Activated CD4-positive, alpha-beta T cell treated with anti-CD3 and anti-CD28 coated beads, Interleukin-2, amount 50 U/mL, for 4 hours (primary cell): ENCODE measurements at places on chromosomes 1 and 21.

DNA sequence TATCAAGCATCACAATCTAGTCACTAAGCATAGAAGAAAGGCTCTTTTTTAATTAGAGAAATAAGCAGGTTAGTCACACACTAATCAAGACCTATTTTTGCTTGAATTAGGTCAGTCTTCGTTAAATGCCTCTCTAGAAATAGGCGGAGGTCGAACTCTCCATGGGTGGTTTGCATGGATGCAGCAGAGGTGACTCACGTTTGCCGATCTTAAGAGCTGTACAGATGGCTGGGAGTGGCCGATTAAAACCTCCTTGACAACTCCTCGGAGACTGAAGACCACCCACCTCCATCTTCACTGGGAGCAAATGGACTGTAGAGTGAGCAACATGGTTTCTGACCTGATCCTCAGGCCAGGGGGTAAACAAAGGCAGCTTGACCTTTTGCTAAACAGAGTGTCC is 249.3 kb downstream of the ZNF648 start:
- DNase-seq = no peak

GRCh38 chr1:18783705-18784481 is 75.6 kb downstream of the TAS1R2 start:
- DNase-seq = no peak

- no peak for DNase-seq
These were observed 2.5 kb downstream of the TRNP1 start for GRCh38 chr1:26996024-26996423.

- no peak for DNase-seq
These were observed 47.0 kb upstream of the EFHD2 start for GRCh38 chr1:15362737-15363128.

GRCh38 chr1:218459878-218460711 is 115.0 kb downstream of the TGFB2 start:
- no peak for DNase-seq

DNA sequence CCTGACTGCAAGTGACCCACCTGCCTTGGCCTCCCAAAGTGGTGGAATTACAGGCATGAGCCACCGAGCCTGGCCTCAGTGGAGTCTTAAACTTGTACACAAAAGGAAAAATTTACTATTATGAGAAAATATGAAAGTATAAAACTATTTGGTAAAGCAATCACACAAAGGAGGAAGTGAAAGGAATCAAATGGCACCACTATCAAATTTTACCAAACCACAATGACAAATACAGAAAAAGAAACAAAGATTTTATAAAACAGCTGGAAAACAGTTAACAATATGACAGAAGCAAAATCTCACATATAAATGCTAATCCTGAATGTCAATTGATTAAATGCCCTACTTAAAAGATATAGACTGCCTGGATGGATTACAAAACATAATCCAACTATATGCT is 42.1 kb upstream of the NEGR1 start:
- no peak for DNase-seq

- no peak for DNase-seq
These were observed 25.0 kb downstream of the KIAA1614 start for GRCh38 chr1:180937624-180938225.

DNA sequence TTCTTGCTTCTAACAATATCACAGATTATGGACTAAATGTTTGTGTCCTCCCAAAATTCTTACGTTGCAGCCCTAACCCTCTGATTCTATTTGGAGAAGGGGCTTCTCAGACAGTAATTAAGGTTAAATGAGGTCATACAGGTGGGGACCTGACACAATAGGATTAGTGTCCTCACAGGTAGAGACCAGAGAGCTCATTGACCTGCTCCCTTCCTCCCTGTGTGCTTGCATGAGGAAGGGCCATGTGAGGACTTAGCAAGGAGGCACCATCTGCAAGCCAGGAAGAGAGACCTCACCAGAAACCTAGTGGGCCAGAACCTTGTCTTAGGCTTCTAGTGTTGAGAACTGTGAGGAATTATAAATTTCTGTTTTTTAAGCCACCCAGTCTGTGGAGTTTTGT is 322.6 kb downstream of the SMYD3 start:
- DNase-seq = no peak

DNA sequence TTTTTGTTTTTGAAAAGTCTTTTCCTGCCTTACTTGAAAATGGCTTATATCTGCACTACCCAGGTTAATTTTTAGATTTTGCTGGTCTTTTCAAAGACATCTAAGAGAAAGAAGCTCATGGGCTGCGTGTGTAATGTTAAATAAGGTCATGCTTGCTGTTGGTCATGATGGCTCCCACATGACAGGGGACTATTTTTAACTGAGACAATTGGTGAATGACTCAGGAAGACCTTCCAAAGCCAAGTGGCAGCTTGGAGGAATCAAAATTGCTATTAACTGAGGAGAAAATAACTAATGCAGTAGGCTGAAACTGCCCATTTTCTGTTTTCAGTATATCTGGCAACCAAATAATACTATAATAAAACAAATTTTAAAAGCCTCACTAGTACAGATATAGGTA is 117.1 kb upstream of the SPAG17 start:
- no peak for DNase-seq

DNA sequence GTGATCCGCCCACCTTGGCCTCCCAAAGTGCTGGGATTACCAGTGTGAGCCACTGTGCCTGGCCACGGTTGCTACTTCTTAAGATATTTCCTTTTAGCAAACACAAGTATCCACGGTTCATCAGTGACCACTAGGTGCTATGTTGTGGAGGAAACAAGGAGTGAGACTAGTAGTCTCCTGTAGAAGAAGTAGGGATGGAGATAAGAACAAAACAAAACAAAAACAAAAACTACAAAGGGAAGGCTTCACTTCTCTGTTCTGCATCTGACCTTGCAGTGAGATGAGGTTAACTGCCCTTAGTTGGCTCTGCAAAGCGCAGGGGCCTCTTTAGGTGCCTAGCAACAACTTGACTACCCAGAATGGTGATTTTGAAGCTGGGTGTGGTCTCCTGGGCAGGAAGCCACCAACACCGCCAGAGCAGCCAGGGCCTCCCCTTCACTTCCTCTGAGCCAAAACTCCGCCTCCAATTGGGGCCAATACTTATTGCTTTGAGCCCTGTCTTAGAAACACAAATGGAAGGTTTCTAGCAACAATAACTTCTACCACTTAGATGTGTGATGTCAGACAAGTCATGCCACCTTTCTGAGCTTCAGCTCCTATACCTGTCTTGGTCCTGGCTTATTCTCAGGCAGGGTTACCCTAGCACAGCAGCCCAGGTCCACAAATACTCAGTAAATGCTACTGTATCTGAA is 12.8 kb upstream of the CDC42 start:
- DNase-seq = peak; percentile 77

GRCh38 chr1:203589171-203589570 is 37.5 kb upstream of the ATP2B4 start:
- no peak for DNase-seq

DNA sequence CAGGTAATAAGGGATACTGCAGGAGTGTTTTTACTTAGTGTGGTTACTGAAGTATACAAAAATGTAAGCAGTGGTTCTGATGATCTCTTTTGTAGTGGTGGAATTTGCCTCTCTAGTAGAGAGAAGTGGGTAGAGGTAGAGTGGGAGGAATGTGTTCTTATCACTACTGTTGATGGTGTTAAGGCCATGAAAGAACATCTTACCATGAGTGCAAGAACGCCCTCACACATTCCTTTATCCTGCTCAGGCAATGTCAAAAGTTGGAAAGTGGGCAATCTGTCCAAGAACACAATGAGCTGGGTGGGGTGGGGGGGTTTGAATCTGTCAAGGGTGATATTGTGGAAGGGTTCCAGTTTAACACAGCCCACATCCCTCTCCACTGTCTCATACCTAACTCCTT is 78.6 kb downstream of the TTLL7 start:
- no peak for DNase-seq
